ENCODE measurements at places on chromosomes 3 and 15. TPM values are rescaled to one million over a fixed set of nuclear protein-coding genes. Genes with fewer than 3 reads are reported as not detected.

Gene PYDC2
- total RNA-seq = not detected

Gene DGKG
- under 0.01 TPM for total RNA-seq

Gene FSTL1
- 69.8 TPM for total RNA-seq

Gene SHC4
- total RNA-seq = 0.37 TPM

Gene SLC28A1
- total RNA-seq = not detected

Gene ROBO2
- total RNA-seq = 0.28 TPM

Gene GABRR3
- total RNA-seq = not detected

Gene CLSTN2
- total RNA-seq = under 0.01 TPM

Gene VEPH1
- total RNA-seq = under 0.01 TPM

Gene KCNAB1
- 0.42 TPM for total RNA-seq

Gene NMD3
- 38.8 TPM for total RNA-seq

Gene CHRM5
- not detected for total RNA-seq

Gene GHSR
- total RNA-seq = not detected
